ENCODE measurements at places on chromosomes 3 and 15.

GRCh38 chr3:100354850-100355249 is 20.3 kb downstream of the NIT2 start:
- peaks cover 33% of the 10 kb centered on the region for H3K36me3 ChIP-seq
- H3K4me1 ChIP-seq: no peaks in the 10 kb centered on the region
- no peaks in the 10 kb centered on the region for H3K27me3 ChIP-seq
- no peak for DNase-seq
- no peak overlapping the region for H3K4me3 ChIP-seq
- H3K27ac ChIP-seq: no peak overlapping the region

DNA sequence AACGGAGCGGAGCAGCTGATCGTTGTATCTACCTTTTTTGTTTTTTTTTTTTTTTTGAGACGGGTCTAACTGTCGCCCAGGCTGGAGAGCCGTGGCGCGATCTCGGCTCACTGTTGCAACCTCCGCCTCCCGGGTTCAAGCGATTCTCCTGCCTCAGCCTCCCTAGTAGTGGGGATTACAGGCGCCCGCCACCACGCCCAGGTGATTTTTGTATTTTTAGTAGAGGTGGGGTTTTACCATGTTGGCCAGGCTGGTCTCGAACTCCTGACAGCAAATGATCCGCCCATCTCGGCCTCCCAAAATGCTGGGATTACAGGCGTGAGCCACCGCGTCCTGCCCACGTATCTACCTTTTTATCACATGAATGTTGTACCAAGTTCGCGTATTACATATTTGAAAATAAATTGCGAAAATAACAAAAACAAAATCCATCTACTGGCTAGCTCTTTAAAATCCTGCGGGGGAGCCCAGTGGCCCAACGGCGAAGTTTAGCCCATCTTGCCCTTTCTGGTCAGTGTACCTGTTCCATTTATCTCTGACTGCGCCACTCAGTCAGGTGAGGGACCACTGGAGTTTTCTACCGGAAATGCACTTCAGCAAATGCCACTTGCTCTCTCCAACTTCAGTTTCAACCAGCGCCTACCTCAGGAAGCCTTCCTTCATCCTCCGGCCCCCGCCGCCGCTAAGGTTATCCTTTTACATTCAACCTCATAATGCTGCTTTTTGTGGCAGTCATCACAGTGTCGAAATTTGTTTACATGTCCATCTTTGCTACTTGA is 1.2 kb upstream of the EIF3J start:
- no peaks in the 10 kb centered on the region for H3K27me3 ChIP-seq
- H3K4me1 ChIP-seq: peaks cover 19% of the 10 kb centered on the region
- peaks cover 12% of the 10 kb centered on the region for H3K36me3 ChIP-seq
- peak overlapping the region; percentile 88 for H3K4me3 ChIP-seq
- H3K27ac ChIP-seq: peak overlapping the region; percentile 95

GRCh38 chr15:48928877-48929538 is 34.7 kb downstream of the SHC4 start:
- DNase-seq: no peak
- no peaks in the 10 kb centered on the region for H3K36me3 ChIP-seq
- H3K4me1 ChIP-seq: peaks cover 2% of the 10 kb centered on the region
- no peak overlapping the region for H3K27ac ChIP-seq

DNA sequence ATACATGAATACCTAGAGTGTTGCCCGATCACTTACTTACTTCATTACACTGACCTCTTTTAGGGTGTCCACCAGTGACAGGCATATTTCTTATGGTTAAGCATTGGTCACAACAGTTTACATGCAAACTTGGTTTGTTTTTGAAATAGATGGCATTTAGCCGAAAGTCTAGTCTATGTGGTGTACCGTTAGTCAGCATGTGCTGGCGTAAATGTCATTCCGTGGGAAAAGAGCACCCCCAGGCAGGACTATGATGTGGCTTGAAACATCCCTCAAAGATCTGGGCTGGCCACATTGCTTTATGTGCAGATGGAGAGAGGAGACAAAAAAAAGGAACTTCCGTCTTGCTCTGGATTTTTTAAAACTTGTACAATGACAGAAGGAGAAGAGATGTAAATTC is 357.0 kb upstream of the ICE2 start:
- H3K27ac ChIP-seq: no peak overlapping the region
- peaks cover 3% of the 10 kb centered on the region for H3K27me3 ChIP-seq
